ENCODE measurements at places on chromosomes 7 and 10.

GRCh38 chr7:32892521-32893206 is 1.1 kb upstream of the KBTBD2 start:
- DNase-seq, result peak; percentile 91

GRCh38 chr7:25075459-25075858 is 49.6 kb downstream of the CYCS start:
- DNase-seq, result no peak

DNA sequence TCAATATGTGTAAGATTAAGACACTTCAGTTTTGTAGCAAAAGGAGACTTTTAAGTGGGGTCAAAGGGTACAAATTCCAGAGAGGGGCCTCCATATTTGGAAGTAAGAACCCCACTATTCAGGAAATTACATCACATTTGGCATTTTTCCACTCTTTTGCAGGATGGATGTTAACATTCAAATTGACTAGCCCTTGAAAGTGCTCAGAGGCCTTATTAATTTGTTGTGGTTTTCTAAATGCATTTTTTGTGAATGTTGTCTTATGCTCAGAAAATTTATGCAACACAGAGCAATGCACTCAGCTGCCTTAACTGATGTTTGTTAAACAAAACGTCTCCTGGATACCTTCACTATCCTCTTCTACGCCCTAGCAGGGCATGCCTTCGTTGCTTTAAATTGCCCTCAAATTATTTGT is 50.9 kb upstream of the PDLIM1 start:
- DNase-seq, result no peak

DNA sequence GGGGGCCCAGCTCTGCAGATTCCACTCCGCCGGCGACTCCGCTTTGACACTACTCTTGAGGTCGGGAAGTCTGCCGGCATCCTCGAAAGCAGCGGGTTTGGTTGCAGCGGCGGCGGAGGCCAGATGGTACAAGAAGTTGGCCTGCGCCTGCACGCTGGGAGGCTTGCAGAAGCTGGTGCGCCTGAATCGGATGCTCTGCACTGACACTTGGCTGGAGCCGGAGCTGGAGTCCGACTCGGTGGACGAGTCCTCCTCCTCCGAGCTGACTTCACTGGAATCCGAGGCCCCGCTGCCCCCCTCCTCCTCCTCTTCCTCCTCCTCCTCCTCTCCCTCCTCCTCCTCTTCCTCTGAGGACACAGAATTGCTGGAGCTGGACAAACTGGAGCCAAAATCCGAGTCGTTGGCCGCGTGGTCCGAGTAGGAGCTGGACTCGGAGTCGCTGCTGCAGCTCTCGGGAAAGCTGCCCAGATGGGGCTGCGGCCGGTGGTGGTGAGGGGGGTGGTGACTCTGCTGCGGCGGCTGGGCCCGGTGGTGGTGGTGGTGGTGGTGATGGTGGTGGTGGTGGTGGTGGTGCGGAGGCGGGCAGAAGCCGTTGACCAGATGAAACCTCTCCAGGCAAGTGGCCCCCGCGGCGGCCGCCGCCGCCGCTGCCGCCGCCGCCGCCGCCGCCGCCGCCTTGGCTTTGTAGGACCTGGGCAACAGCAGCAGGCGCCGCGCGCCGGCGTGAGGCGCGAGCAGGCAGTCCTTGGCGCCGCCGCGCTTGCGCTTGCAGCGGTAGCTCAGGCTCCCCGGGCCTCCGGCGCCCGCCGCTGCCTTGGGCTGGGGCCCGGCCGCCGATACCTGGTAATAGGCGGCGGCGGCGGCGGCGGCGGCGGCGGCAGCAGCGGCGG is 9.0 kb downstream of the SKIDA1 start:
- DNase-seq, result peak; percentile 73

- DNase-seq, result no peak
These were observed 752.4 kb upstream of the VSTM2A start for GRCh38 chr7:53789741-53790140.

GRCh38 chr10:32882076-32882475 is 76.0 kb downstream of the ITGB1 start:
- no peak for DNase-seq

DNA sequence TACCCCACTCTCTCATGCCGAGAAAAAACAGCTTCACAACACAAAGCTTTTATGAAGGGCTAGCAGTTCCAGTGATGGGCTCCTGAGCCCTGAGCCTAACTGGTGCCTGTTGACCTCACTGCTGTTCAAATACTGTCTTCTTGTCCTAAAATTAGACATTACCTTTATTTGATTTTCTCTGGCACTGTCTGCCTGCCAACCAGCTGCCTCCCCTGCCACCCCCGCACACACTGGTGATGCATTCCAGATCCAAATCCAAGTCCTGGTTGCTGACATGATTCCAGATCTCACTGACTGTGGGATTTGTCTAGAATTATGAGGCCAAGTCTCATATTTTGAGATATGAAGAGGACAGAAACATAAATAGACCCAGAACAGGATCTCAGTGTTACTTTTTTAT is 816.2 kb downstream of the NRG3 start:
- DNase-seq, result no peak

GRCh38 chr7:150368884-150369747 is 494 bp downstream of the REPIN1 start:
- DNase-seq, result no peak

GRCh38 chr7:49766966-49767365 is 6.5 kb upstream of the VWC2 start:
- no peak for DNase-seq

DNA sequence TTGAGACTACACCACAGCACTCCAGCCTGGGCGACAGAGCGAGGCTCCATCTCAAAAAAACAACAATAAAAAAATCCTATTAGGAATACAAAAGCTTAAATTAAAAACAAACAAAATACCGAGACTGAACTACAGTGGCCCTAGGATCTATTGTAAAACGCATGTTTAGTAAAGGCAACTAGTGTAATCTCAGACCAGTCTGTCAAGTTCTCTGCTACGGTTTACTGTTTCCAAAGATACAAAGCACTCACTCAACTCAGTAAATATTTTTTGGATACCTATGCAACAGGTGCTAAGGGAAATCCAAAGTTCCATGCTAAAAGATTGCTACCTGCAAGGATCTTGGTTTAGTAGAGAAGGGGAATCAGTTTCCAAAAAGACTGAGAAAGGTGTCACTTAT is 3.4 kb upstream of the MIOS start:
- DNase-seq, result no peak

DNA sequence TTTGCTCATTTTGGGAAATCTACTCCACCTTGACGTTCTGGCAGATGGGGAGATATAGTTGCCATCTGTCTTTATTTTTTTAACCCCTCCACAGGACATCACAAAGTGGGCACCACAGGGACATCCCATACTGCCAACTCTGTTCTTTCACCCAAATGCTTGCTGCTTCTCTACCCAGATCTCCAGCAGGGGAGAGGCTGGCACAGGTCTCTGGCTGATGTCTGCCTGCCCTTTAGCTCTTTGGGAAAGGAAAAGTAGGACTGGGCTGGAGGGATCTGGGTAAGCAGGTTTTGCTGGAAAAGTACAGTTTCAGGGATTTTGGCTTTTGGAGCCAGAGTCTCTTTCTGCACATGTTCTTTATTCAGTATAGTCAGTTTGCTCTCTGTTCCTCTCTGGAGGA is 156.7 kb downstream of the ANLN start:
- no peak for DNase-seq

DNA sequence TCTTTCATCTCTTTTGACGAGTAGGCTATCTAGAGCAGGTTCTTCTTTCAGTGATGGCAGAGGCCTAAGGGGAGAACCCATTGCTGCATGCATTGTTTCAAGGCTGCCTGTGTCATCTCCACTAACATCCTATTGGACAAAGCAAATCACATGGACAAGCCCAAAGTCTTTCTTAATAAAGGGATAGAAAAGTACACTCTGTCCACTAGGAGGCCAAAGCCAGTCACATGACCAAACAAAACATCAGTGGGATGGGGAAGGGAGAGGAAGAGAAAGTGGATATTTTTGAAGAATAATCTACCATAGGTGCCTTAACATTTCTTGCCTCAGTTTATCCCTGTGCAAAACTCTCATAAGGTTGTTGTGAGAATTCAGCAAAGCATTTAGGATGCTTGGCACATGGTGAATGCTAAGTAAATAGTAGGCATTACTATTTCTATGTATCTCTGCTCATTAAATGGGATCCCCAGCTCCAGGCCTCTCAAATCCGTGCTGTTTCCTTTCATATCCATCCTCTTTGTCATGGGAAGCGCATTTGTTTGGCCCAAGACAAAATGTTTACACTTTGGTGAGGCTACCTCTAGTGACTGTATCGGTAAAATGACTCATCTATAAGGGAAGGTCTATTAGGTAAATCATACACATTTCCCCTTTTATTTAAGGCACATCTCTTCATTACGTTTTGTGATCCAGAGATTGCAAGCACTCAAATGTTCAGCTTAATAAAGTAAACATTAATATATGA is 16.7 kb upstream of the CADPS2 start:
- DNase-seq, result peak; percentile 7

DNA sequence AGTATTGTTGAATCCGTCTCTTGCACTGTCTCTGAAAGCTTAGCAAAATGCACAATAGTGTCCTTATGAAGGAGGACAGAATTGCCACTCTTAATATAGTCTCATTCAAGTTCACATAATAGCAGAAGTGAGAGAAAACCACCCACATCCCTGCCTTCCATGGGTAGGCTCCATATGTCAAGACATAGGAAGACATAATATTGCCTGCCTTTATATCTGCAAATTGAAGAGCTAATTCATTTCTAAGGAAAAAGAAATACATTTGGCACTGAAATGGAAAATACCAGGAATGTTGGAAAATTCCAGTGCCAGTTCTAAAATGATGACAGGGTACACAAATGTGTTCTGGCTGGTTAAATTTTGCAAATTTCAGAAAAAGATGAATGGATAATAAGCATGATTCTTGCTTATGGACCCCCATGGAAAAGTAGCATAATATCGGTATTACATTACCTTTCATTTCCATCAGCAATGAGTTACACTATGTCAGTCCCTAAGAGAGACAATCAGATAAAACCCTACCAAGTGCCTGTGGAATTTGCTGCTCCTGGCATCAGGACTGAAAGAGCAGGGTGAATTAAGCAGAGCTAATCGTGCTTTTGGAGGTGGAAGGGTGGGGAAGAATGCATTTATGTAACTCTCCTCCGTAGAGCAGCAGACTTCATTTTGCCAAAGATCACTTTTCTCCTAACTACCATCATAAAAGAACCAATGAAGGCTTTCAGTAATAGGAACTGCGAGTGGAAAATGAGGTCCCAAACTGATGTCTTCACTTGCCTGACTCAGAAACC is 312.6 kb downstream of the FGFR2 start:
- no peak for DNase-seq

DNA sequence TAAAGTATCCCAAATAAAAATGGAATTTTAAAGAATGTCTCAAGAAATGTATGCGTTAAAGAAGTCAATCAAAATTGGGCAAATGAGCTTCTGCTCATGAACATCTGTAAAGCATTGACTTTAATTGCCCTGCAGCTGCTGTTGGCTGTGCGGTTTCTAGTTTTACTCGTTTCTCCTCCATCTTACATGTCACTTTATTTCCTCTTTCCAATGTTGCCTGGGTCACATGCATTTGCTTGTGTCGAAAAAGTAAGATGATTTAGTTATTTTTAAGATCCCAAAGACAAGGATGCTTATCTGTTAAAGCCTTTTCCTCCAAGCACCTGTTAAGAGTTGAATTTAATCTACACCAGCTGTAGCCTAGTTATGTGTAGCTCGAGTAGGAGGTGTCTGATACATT is 310.4 kb downstream of the EXOC4 start:
- no peak for DNase-seq

DNA sequence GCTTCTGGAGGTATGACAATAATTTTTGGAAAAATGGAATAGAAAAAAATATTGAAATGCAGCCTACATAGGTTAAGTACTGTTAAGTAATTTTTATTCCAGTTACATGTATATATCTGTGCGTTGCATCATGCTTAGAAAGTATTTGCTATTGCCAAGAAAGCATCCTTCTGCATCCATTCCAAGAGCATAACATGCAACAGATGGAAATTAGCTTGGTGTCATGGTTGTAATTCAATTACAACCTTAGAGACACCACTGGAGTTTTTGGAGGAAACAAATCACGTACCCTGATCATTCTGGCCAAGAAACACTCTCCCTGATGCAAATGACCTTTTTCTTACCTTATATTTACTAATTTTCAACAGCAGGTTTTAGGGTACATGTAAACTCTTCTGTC is 1.7 kb downstream of the AKR1B1 start:
- no peak for DNase-seq

- no peak for DNase-seq
These were observed 19.2 kb downstream of the PLA2G12B start for GRCh38 chr10:72935361-72935760.

DNA sequence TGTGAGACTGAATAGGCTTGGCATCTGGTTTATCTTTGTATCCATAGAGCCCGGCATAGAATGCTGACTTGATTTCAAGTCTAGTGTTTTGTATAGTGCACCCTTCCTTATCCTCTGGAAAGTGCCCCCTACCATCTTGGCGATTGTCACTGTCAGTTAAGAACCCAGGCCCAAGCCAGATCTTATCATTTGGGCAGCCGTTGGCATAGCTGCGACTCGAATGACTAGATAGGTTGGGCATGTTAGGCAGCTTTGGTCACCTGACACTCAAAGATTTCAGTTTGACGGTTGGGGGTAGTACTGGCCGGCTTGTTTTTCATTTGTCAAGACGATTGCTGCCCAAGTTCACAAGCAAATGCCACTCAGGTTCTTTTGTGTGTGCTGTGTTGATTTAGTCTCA is 6.6 kb downstream of the NIPSNAP2 start:
- DNase-seq, result no peak

GRCh38 chr7:38548605-38549004 is 82.6 kb downstream of the AMPH start:
- DNase-seq, result no peak

DNA sequence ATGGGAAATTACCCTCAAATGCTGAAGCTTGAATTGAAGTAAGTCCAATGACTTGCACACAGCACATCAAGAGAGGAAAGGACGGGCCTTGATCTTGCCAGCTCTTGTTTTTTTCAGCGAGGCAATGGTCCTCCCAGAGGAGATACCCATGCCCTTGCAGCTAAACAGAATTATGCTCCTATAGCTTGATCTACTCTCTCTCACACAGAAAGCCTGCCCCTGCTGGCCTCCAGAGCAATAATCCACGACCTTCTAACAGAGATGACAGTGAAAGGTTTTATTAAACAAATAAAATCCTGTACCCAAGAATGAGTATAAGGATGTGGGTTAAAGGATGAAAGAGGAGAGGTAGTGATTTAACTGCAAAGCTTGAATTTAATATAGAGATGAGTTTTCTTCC is 268.0 kb downstream of the ADRA2A start:
- DNase-seq, result peak; percentile 36

DNA sequence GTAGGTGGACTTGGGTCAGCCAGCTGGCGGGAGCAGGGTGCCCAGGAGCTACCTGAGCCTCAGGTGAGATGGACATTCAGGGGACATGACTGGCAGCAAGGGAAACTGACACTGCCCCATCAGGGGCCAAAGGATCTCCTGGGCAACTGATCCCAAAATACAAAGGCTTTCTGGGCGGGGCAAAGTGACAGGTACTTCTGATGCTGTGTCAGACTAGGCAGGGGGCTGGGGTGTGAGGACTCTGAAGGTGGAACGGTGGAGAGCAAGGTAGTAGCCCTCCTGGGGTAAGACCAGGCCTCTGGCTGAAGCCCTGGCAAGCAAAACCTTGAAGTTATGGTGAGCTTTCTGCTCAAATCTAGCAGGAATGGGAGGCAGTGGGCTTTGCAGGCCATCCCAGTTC is 4.4 kb downstream of the OPN4 start:
- DNase-seq, result no peak
